ENCODE measurements at places on chromosomes 7 and 10.

DNA sequence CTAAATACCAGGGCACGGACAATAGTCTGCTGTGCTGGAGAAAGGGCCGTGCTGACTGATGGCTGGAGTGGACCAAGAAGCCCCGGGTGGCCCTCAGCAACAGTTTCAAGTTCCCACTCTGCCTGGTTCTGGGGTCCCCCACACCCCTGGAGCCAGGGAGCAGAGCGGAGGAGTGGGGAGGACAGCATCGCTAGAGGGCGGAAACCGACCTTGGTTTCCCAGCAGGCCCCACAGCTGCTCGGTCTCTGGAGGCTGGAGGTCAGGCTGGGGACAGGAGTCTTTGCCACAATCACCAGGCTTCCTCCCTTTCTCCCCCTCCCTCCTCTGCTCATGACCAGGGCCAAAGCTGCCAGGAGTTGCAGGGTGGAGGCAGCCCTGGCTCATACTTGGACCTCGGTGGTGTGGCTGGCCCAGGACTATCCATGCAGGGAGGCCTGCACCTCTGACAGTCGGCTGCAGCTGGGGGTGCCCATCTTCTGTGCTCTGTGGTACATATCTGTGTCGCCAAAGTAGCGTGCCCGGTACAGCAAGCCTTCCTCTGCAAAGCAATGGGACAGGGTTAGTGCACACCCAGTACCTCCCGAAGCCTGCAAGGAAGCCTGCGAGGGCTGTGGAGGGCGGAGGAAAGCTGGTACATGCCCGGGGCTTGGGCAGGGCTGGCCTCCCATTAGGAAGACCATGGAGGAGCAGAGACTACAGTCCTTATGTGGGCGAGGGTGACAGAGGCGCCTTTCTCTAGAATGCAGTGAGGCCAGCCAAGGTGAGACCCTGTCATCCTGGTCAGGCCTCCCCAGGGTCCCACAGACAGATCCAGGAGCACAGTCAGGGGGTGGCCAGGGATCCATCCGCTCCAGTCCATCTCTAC, 19.1 kb downstream of the DNAJB12 start:
- DNase-seq = no peak

DNA sequence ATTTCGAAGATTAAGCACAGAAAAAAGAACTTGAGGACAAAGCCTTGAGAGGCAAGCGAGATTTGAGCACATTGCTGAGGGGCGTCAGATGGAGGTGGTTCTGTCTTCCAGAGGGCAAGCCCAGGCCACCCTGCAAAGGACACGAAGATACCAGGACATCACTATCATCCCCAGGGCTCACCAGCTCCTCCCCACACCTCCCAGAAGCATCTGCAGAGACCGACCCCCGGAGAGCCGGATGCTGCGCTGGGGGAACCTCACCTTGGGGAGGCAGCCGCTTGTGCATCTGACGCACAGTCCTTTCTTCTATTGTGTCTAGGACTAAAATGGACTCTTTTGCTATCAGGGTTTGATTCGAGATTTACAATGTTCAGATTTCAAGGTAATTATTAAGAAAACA, 259.7 kb downstream of the DNAJB6 start:
- no peak for DNase-seq

GRCh38 chr7:149719050-149719899, 54.1 kb downstream of the ZNF467 start:
- no peak for DNase-seq

GRCh38 chr10:62046522-62047227, 145.2 kb downstream of the ARID5B start:
- DNase-seq = no peak

DNA sequence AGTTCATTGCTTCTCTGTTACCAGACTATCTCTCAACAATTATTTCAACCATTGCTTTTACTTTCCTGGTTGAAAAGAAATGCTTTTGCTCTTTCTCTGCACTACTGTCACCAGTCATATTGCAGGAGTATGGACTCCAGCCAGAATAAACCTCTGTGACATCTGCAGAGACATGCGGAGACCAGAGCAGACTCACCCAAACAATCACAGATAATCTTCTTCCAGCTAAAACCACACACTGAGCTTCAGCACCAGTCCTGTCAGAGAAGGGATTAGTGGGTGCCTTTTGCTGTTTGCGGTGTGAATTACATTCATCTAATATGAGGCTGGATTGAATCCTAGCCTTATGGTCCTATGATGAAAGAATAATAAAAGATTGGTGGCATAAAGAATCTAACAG, 258.6 kb downstream of the CNTNAP2 start:
- DNase-seq = no peak

DNA sequence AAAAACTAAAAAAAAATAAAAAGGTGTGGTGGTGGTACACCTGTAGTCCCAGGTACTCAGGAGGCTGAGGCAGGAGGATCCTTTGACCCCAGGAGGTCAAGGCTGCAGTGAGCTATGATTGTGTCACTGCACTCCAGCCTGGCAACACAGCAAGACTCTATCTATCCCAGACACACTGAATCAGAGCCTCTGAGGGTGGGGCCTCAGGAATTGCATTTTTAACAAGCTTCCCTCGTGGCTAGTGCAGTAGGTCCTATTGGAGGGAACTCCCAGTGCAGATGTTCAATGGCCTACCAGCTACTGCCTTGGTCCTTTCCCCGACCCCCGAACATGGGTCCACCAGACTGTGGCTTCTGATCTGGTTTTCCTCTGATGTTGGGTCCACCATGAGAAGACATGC, 14.9 kb downstream of the STRA8 start:
- no peak for DNase-seq

DNA sequence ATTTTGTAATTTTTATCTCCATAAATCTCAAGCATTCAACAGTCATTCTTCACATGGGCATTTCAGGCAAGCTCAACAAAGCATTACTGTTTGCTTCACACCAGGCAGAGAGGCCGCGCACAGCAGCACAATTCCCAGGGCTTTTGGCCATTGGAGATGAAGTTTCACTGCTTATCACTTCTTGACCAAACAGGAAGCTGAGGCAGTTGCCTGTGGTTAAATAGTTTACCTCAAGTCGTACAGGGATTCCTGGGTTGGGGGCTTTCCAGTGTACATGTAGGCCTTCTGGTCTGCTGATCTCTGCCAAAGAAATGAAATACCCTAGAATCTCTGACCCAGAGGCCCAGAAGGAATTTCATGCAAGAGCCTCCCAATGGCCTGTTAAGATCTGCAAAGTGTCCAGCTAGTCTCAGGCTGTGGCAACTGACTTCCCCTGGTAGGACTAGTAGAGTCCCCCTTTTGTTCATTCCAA, 11.2 kb upstream of the PRDX3 start:
- no peak for DNase-seq
